Stimulated activated CD4-positive, alpha-beta T cell treated with anti-CD3 and anti-CD28 coated beads, TNF-alpha, amount 100 ng/mL, for 24 hours (primary cell): ENCODE measurements at places on chromosomes 6 and 20.

DNA sequence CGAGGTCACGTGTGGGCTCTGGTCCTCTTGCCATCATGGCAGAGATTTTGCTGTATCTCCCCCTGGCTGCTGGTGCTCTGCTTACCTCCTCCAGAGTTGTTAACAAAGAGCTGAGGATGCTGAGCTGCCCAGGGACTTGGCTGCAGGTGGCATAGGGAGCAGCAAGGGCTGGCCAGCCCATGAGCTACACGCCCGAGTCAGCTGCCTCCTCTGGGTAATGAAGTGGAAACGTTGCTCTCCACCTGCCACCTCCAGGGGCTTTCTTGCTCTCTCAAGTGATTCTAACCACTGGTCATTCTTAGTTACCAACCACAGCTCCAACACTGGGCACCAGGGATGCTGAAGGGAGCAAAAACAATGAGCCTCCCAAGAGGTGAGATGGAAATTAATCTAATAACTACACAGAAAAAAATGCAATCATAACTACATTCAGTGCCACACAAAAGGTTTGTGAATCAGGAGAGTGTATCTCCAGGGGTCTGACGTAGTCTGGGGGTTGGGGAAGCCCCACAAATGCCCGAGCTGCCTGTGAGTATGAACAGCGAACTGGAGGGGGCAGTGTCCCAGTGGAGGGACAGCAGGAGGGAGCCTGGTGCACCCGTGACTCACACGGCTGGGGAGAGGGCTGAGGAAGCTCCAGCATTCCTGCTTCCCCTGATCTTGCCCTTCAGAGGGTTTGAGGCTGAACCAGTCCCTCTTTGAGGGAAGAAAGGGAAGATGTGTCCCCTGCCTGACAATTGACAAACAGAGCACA lies 78.7 kb downstream of the CDH26 start:
- no peak for DNase-seq

DNA sequence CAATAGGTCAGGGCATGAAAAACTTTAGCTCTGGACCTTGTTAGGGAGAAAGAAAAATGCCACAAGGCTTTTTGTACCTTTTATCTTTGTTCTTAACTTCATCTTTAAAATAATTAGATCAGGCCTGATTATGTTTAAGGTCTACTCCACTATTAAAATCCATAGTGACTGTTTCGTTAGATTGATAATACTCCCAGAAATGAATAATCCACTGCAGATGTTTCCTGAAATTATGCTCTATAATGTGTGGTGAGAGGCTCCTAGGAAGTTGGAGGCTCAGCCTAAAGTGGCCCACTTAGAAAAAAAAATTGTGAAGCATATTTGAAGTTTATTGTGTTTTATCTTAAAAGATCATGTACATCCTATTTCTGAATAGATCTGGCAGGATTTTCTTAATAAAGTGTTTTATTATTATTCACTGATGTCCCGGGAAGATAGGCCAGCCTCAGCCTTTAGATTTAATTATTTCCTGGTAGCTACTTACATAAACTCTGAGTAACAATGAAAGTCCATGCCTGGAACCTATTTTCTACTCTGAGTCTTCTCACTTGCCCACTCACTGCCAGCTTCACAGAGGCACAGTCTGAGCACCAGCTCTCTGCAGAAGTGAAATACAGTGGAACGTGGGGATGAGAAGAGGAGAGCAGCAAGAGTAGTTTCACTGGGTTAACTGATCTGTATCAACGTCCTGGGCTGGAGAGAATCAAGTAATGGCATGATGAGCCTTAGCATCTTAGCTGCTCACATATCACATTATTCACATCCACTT lies 126.8 kb upstream of the TMEM170B start:
- DNase-seq: no peak

GRCh38 chr6:107489636-107490565 lies at the start of gene SOBP:
Gene SOBP, plus strand, starts transcription at chr6:107490117. Its CDS starts 500 bp downstream, at chr6:107490617.
- DNase-seq: no peak

- no peak for DNase-seq
Observed at GRCh38 chr6:117227245-117227962, 38.0 kb upstream of the VGLL2 start.

- DNase-seq: peak; percentile 18
Observed at GRCh38 chr20:63134201-63134612, 81.7 kb downstream of the YTHDF1 start.

- DNase-seq: no peak
Observed at GRCh38 chr6:24125980-24126379, at the start of gene NRSN1. Gene NRSN1, plus strand, starts transcription at chr6:24126215. Its CDS starts 8,113 bp downstream, at chr6:24134328.

- no peak for DNase-seq
Observed at GRCh38 chr20:5114403-5114802, 5.4 kb downstream of the PCNA start.

DNA sequence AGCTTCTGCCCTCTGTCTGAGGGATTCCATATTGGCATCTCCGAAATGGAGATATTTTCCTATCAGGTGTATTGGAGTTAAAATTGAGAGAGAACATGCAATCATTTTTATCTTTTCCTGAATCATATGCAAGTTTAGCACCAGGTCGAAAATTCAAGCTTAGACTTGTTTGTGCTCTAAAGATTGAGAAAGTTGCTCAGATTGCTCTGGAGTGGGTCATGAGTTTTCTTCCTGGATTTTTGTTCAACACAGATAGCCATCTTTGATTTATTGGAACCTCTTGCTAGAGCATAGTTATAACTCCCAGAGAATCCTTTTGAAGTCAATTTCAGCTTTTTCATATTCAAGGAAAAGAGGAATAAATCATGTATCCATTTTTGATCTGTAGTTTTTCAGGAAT lies 373.5 kb upstream of the FLRT3 start:
- no peak for DNase-seq

DNA sequence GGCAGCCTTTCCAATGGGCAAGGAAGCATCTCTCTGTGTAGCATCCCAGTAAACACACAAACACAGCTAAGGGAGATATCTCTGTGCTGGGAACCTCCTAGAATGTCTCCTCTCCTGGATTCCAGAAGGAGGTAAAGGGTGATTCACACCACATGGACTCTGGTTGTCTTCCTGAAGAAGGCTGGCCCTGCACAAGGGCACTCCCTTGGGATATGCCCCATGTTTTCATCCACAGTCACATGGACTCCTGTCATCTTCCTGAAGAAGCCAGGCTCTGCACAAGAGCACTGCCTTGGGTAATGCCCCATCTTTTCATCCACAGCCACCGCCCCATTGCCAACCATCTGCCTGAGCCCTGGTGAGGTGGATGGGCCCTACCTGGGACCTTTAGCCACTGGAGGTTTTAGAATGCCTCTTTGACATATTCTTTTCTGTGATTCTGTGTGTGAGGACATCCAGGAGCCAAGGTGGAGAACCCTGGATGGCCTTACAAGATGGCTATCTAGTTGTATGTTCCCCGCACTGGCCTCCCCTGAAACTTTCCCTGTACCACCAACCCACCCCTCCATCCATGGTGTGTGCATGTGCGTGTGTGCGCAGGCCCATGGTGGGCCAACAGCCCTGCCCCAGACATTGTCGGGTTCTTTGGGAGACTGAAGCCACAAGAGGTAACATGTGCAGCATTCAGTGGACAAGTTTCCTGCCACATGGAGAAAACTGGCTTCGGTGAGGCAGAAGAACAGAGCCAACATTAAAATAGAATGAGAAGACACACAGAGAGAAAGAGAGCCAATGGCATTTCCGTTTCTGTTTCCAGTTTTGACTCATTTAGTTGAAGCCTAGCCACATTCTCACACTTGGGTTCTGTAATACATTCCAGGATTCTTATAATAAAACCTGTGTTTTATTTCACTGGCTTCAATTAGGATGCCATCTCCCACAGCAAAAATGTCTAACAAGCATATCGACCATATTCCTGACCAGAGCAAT lies 110.2 kb upstream of the CST7 start:
- no peak for DNase-seq

- DNase-seq: no peak
Observed at GRCh38 chr20:12825226-12825595, 183.6 kb upstream of the SPTLC3 start.

DNA sequence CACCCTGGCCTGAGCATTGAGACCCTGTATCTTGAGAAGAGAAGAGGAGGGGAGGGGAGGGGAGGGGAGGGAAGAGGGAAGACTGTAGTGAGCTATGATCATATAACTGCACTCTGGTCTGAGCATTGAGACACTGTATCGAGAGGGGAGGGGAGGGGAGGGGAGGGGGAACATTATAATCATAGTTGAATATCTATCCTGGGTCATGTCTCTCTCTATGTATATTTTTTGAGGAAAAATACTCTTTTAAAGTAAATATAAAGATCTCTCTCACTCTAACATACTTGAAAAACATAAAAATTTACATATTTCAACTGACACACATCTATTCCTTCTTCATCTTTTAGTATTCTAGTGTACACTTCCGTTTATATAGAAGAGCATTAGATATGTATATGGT lies 431.0 kb downstream of the CDKAL1 start:
- no peak for DNase-seq

GRCh38 chr6:162854734-162855191 lies 127.0 kb downstream of the PACRG start:
- DNase-seq: no peak

DNA sequence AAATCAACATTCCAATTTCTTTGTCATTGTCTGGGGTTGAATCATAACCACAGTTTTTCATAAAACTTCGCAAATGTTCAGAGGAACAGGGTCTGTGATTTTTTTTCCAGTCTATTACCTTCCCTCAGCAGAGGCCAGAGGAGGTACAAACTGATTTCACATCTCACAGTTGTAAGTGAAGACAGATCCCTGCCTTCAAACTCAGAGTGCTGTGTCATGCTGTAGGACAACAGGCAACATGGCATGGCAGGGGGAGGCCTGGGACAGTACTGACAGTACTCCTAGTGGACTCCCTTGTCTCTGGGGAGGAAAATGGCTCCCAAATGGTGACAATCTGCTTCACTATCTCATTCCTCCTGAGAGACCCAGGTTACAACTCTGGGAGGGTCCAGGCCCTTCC lies 308.6 kb downstream of the CDC5L start:
- DNase-seq: no peak

GRCh38 chr6:150322466-150322871 lies 46.3 kb upstream of the IYD start:
- no peak for DNase-seq

- DNase-seq: no peak
Observed at GRCh38 chr20:46631212-46631869, 19.9 kb downstream of the SLC13A3 start.

GRCh38 chr6:148550569-148550968 lies 196.3 kb upstream of the UST start:
- DNase-seq: no peak

DNA sequence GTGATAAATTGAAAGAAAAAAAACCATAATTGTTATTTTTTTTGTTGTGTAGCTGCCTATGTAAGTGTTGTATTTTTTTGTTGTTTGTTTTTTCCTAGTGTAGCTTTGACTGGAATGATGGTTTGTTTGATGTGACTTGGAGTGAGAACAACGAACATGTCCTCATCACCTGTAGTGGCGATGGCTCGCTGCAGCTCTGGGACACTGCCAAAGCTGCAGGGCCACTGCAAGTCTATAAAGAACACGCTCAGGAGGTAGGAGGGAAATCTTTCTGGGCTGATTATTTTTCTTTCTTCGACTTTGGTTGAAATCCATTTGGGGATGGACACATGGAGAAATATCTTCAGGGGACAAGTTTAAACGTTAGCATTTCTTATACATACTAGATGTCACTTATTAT lies 3.8 kb downstream of the PEX7 start:
- DNase-seq: no peak

GRCh38 chr20:57179265-57179664 lies 87.2 kb downstream of the BMP7 start:
- DNase-seq: no peak

DNA sequence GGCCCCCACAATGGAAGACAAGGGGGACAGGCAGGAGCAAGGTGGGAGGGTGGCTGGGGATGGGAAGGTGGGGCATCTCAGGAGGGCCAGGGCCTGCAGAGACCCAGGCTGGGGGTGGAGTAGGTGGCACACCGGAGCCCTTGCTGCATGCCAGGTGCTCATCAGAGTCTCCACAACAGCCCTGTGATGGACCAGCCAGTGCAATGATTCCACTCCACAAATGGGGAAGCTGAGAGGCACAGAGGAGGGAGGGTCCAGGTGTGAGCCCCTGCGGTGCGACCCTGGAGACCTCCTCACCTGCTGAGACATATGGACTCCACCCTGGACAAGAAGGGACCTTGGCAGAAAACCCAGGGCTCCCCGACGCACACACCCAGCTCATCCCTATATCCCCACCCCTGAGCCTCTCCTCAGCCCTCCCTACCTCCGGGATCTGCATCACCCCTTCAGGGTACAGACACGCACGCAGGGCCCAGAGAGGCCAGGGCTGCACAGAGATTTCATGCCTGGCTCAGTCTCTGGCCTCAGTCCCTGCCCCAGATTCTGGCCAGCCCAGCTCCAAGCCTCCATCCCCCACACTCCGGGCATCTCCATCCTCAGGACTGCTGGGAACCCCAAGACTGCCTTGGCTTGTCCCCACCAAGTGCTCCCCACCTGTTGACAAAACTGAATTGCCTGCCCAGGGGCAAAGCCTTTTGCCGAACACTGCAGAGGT lies 7.1 kb upstream of the GRM4 start:
- no peak for DNase-seq

GRCh38 chr20:3255728-3256127 lies 16.7 kb upstream of the SLC4A11 start:
- no peak for DNase-seq

- DNase-seq: no peak
Observed at GRCh38 chr20:34452281-34452982, 63.8 kb upstream of the DYNLRB1 start.

DNA sequence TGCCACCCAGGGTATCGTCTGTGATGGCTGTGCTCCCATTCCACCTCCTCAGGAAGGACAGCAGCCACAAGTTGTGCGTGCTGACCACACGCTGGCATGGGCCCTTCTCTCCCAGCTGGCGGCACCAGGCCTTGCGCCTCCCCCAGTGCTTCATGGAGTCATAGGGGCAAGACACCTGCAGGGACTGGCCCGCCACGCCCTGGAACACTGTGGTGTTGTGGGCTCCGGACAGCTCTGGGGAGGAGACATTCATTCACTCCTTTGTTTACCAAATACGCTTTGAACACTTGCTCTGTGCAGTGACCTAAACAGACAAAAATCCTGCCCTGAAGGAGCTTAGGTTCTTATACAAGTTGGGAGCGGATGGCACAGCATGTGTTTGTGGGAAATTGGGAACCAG lies 1.5 kb downstream of the TREM2 start:
- DNase-seq: no peak

DNA sequence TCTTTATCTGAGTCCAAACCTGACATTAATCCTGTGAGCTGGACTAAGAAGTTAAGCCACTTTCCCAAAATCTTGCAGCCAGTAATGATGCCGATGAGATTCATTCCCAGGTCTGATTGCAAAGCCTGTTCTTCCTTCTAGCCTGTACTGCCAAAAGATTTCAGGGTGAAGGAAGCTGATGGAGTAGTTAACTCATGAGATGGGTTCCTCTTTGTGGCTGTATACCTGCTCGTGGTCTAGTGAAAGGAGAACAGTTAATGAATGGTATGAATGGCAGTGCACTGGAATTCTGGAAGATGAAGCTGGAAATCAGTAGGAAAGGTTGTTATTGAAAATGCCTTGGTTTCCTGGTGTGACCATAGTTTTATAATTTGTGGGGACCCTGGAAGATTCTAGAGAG lies 112.0 kb downstream of the FYN start:
- no peak for DNase-seq
